ENCODE measurements at places on chromosomes 6 and 20.

- DNase-seq: no peak
These were observed 119.1 kb downstream of the TENT5A start for GRCh38 chr6:81633391-81633790.

DNA sequence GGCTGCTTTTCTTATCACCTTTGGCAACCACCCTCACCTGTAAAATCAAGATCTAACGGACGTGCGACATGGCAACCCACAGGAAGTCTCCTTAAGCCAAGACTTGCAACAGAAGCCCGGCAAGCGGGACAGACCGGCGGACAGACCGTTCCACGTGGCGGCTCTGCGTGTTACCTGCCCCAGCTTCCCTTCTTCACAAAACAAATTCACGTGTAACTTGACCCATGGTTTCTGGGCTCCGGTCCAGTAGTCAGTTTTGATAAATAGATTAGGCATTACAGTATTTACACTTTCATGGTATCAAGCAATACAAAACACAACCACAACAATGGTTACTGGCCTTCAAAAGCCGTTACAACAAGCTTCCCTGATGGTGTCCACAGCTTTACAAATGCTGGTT is 133.8 kb downstream of the PRND start:
- DNase-seq: no peak

DNA sequence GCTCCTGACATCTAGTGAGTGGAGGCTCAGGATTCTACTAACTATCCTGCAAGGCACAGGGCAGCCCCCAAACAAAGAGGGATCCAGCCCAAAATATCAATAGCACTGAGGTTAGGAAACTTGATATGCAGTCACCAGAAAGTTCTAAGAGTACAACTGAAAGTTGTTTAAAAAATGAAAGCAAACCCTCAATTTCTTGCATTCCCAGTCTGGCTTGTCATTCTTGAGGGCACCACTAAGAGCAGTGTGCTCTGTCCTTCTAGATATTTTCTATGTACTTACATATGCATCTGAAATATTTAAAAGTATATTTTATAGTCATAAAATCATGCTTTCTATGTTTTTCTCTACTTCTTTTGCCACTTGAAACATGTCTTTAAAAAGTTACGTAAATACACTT is 35.9 kb downstream of the CST8 start:
- DNase-seq: no peak

DNA sequence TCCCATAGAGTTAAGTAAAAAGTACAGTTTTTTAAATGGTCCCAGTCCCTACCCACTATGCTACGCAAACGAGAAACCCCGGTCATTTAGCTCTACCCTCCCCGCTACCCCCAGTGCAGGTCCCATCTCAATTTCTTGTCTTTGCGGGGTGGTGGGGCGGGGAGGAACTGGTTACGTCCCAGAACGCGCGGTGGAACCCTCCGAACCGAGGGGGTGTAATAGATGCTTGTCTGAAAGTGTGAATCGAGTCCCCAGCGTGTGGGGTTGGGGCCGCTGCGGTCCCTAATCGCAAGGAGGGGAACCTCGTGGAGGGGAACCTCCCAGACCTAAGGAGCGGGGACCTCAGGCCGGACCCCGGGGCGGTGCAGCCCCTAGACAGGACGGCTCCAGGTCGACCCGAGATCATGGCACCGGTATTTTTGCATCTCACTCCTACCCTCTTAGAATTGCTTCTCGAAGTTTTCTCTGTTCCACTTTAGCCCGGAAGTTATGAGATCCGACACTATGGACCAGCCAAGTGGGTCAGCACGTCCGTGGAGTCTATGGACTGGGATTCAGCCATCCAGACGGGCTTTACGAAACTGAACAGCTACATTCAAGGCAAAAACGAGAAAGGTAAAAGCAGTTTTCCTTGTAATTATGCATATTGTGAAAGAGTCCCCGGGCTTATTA is 779 bp downstream of the HEBP2 start:
- no peak for DNase-seq

- DNase-seq: no peak
These were observed 120.1 kb downstream of the JPH2 start for GRCh38 chr20:44066645-44067606.

DNA sequence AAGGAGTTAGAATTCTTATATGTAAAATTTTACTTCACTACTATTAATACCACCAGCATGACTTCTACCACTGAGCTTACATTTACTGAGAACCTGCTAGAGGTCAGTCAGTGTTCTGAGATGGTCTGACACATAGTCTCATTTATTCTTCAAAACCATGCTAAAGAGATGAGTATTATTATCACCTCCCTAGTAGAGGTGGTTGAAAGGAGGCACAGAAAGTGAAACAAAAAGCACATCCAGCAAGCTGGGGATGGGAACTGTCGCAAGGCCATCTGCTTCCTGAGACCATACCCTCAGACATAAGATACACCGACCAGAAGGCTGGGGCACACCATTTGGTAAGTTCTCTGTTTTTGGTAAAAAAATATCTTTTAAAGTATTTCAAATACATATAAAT is 137.7 kb downstream of the INSM1 start:
- DNase-seq: no peak

- DNase-seq: no peak
These were observed 17.2 kb downstream of the KLHL31 start for GRCh38 chr6:53648184-53648943.

GRCh38 chr6:52399511-52400312 is 20.4 kb upstream of the EFHC1 start:
- peak; percentile 39 for DNase-seq

DNA sequence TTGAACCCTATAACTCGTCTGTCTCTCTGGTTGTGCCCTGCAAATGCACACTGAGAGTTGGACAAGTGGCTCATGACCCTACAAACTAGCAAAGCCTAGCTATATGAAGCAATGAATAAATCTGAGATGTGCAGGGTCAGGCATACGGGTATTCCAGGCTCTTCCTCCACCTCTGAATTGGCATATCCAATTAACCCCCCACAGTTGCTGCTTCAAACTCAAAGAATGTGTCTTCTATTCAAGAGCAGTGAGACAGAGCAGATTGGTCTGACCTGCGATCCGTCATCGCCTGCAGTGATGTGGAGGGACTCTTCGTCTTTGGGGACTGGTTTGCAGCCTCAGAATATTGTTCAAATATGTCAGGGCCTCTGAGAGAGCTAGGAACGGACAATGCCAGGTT is 59.8 kb downstream of the LAMP5 start:
- DNase-seq: no peak

- DNase-seq: peak; percentile 23
These were observed 31.6 kb upstream of the LY86 start for GRCh38 chr6:6556738-6557503.

DNA sequence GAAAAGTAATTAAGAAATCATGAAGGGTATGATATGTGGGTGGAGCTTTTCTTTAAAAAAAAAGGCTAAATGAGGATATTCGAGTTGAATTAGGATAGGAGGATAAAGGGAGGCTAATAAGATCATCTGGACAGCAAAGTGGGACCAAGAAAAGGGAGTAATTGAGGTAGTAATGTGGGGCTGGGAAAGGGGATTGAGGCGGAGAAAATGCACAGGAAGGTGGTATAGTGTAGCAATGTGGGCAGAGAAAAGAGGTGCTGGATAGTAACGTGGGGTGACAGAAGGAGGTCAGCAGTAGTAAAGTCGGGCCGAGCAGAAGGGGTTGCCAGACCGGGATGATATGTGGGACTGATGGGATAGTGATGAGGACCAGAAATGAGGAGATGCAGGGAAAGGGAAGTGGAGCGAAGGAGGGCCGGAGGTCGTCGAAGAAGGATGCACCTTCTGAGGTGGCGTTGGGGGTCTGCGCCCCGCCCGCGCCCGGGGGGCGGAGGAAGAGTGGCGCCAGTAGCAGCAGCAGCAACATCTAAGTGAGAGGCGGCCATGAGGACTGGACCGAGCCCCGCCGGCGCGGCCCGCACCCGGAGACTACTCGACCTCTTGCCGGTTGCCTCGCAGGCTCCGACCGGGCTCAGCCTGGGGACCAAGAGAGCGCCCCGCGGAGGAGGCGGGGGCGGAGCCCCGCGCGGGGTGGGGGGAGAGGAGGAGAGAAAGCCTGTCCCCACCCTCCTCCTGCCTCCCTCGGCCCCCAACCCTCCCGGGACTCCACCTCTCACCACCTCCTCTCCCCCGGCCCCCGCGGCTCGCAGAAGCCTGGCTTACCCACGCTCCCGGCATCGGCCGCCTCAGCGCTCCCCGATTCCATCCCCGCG is 887 bp downstream of the GABBR1 start:
- DNase-seq: peak; percentile 45

- no peak for DNase-seq
These were observed 20.6 kb downstream of the FKBP5 start for GRCh38 chr6:35668096-35668495.

GRCh38 chr6:141744194-141744925 is 388.4 kb upstream of the GJE1 start:
- DNase-seq: no peak

GRCh38 chr6:2111162-2111677 is 134.2 kb downstream of the GMDS start:
- no peak for DNase-seq

GRCh38 chr20:35319192-35319870 is 27.1 kb upstream of the FAM83C start:
- DNase-seq: no peak

DNA sequence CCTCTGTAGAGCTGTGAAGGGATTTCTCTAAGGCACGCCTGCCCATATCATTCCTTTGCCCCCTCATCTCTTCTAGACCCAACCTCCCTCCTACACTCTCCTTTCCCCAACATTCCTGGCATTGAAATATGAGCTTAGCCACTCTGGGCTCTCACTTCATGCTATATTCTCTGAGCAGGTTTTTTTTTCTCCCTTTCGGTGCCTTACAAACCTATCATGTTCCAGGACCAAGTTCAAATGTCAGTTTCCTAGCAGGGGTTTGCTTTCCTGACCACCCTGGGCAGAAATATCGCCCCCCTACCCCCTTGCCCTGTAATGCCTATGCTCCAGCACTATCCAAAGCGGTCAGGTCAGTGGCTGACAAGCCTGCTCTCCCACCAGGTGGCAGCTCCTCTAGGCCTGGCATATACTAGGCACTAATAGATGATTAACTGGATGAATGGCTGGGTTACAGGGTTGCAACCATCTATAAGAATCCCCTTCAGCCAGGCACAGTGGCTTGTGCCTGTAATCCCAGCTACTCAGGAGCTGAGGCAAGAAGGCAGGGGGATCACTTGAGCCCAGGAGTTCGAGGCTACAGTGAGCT is 25.7 kb upstream of the AAR2 start:
- DNase-seq: no peak

DNA sequence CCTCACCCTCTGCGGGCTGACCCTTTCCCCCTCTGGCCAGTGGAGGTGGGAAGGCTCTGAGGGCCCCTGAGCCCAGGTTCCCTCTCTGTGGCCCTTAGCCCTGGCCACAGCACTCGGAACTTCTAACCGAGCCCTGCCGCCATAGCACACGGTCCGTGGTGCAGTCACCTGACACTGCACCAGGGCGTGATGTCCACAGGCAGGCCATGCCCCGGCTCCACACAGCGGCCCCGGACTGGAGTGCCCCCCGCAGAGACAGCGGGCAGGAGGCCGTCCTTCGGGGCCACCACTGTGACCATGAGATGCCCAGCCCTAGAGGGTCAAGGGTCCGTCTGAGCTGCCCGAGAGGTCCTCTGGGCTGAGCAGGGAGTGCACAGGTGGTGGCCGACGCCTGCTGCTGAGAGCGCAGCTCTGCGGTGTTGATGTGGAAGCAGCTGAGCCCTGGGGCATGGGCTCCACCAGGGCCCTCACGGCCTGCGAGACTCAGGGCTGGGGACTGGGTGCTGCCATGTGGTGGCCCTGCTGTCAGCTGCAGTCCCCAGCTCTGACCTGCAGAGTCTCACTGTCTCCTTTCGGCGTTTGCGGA is 11.2 kb upstream of the BHLHE23 start:
- DNase-seq: no peak

- no peak for DNase-seq
These were observed 45.8 kb downstream of the OR2J2 start for GRCh38 chr6:29216528-29216927.

DNA sequence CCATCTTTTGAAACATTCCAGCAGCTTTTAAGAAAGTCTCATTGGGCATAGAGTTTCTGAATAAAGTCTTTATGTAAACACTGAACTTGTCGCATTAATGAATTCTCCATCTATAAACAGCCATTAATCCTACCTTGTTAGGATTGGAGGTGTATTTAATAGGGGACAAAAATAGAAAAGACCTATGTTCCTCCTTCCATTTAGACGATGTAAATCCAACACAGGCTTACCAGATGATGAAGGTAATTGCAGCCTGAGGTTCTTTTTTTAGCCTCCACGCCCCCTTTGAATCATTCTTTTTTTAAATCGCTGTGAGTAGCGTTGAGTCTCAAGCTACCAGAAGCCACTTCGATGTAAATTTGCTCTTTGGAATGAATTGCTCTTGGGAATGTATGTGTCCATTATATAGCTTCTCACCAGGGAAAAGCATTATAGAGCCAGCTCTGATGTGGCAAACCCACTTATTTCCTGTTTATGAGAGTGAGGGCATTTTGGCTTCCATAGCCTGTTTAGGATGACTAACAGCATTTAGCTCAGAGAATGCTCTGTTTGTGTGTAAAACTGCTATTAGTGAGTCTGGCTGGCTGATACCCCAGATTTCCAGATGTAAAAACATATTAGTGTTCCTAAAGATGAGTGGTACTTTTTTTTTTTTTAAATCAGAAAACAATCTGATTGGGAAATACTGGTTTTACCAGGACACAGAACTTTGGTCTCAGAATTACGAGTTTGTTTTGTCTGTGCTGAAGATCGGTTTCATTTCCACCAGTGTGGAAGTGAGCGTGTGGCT is 74.9 kb upstream of the CLDN20 start:
- DNase-seq: no peak

All from NCI-H1092 treated with DMSO at 0.1 percent for 48 hours (cell line).